T-cell (primary cell): ENCODE measurements at places on chromosomes 6 and 20.

GRCh38 chr20:50646483-50646996 lies 44.8 kb downstream of the RIPOR3 start:
- H3K4me3 ChIP-seq, result no peak overlapping the region
- peaks cover 24% of the 10 kb centered on the region for H3K27me3 ChIP-seq

- H3K27ac ChIP-seq, result no peak overlapping the region
- no peaks in the 10 kb centered on the region for H3K27me3 ChIP-seq
These were observed 53.0 kb upstream of the ZNF337 start for GRCh38 chr20:25749649-25750048.

GRCh38 chr6:22222469-22222868 lies 74.4 kb downstream of the PRL start:
- H3K4me3 ChIP-seq, result no peak overlapping the region
- H3K4me1 ChIP-seq, result no peaks in the 10 kb centered on the region
- no peaks in the 10 kb centered on the region for H3K27me3 ChIP-seq
- H3K27ac ChIP-seq, result no peak overlapping the region
- no peaks in the 10 kb centered on the region for H3K36me3 ChIP-seq
- no peak for DNase-seq

DNA sequence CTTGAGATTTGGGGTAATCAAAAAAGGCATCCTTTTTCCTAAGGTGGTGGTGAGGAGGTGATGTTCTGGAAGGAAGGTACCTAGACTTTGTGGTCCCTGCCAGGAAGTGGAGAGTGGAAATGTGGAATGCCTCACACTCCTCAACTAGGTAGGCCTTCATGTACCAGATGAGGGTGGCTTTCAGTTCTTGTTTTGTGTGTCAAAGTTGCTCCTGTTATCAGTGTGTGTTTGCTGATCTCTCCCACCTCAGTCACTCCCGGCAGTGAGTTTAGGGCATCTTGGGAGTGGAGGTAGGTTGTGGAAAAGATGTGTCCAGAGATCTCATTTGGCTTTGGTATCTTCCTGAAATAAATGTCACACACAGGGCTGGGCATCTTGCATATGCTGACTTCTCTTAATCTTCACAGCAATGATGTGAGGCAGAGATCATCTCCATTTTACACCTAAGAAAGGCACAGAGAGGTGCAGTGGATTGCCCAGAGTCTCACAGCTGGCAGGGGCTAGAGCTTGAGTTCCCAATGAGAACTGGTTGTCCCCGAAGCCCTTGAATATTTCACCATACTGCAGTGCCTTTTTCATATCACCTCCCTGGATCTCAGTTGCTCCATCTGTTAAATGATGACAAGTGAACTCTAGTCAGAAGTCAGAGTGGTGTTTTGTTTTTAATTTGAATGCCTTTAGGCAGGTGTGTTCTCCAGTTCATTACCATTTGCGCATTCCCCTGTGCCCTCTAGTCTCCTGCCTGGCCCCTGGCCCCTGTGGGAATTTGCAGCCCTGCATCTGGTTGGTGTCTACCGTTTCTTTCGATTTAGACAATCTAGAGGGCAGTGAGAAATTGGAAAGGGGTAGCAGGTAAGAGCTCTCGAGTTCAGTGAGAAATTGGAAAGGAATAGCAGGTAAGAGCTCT lies 2.9 kb downstream of the PKIG start:
- H3K27me3 ChIP-seq, result no peaks in the 10 kb centered on the region
- no peak for DNase-seq
- no peak overlapping the region for H3K4me3 ChIP-seq
- no peaks in the 10 kb centered on the region for H3K36me3 ChIP-seq
- H3K27ac ChIP-seq, result no peak overlapping the region
- H3K4me1 ChIP-seq, result peaks cover 2% of the 10 kb centered on the region

DNA sequence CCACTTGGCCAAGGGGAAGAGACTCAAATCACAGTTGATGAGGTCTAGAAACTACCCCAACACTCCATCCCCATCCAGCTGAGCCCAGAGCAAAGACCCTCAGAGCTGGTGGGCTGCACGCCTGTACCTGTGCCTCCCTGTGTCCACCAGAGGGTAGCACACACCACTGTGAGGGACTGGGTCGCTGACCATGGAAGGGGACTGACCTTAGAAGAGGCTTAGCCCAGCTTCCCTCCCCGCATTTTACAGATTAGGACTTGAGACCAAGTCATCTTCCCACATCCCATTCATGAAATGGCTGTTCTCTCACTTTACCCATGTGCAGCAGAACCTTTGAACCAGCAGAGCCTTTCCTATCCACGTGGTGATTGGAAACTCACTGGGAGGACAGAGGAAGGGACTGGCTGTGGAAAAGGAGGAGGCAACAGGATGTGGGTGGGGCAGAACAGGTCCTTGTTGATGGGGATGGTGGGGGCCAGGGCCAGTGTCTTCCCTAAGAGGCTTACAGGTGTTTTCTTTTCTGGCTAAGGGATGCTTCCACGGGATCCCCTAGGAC lies 44.3 kb downstream of the CPXM1 start:
- no peaks in the 10 kb centered on the region for H3K36me3 ChIP-seq
- peaks cover 28% of the 10 kb centered on the region for H3K4me1 ChIP-seq
- no peak for DNase-seq

GRCh38 chr20:51650685-51651134 lies 108.2 kb upstream of the NFATC2 start:
- no peak overlapping the region for H3K27ac ChIP-seq
- DNase-seq, result no peak
- H3K36me3 ChIP-seq, result no peaks in the 10 kb centered on the region
- peaks cover 4% of the 10 kb centered on the region for H3K27me3 ChIP-seq

- H3K36me3 ChIP-seq, result no peaks in the 10 kb centered on the region
- DNase-seq, result no peak
- H3K4me3 ChIP-seq, result no peak overlapping the region
- H3K27me3 ChIP-seq, result no peaks in the 10 kb centered on the region
These were observed 52.9 kb upstream of the DEFB112 start for GRCh38 chr6:50102676-50103075.

GRCh38 chr6:53831936-53832660 lies 37.3 kb downstream of the LRRC1 start:
- no peak overlapping the region for H3K4me3 ChIP-seq
- H3K27ac ChIP-seq, result no peak overlapping the region
- no peaks in the 10 kb centered on the region for H3K27me3 ChIP-seq
- DNase-seq, result no peak
- H3K4me1 ChIP-seq, result no peaks in the 10 kb centered on the region
